COR-L47 (cell line): ENCODE measurements at places on chromosomes 3 and 15.

DNA sequence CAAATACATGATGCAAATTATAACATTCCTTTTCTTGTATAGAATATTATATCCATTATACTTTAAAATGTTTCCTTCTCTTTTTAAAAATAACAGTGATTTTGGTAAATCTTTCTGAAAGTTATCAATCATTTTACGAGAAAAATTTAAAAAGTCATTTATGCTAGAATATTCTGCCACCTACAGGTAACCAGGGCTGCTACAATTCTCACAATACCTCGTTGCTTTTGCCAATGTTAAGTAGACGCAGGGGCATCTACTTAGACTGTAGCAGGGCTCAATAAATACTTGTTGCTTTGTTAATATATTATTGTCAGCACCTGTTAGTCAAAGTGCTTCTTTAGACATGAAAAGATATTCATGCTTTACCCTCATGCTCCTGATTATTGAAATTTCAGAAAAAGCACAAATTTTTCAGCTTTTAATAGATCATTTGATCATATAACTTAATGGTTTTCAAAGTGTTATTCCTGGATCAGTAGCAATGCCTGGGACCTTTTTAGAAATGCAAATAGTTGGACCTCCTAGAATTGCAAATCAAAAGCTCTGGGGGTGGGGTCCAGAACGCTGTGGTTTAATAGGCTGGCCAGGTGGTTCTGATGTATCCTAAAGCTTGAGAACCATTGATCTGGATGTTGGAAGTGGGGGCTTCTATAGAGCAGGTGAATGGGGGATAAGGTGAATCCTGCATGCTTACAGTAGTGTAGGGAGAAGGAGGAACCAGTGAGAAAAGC is 223.6 kb upstream of the PDZRN3 start:
- no peak for DNase-seq

DNA sequence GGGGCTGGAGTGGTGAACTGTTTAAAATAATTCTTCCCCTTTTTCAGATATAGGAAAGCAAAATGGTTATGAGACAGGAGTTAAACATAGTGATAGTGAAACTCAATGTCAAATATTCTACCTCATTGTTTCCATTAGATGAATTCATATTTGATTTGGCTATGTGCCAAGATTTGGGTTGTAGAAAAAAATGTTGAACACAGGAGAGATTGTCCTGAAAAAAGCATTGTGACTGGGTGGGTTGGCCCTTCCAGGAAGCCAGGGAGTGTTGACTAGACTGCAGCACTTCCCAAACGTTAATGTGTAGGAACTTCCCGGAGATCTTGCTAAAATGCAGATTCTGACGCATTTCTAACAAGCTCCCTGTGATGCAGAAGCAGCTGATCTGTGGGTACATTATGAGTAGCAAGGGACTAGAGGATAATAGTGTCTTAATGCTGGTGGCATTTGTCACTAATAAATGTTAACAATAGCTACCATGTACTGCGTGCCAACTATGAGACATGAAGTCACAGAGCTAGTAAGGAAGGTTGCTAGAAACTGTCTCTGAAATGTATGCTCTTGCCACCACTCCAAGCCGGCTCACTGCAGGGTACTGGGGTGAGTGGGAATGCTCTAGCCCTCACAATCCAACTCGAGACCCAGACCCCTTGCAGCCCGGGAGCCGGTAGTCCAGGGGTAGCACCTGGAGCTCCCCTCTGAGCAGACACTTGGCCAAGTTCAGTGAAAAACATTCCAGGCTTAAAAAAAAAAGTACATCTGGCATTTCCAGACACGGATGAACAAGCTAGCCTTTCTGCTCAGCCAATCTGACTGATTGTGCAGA is 120.6 kb downstream of the CD47 start:
- DNase-seq: peak; percentile 56

GRCh38 chr3:187669675-187670504 is at the start of gene SST:
Gene SST, minus strand, starts transcription at chr3:187670394. Its CDS starts 103 bp downstream, at chr3:187670291.
- no peak for DNase-seq

DNA sequence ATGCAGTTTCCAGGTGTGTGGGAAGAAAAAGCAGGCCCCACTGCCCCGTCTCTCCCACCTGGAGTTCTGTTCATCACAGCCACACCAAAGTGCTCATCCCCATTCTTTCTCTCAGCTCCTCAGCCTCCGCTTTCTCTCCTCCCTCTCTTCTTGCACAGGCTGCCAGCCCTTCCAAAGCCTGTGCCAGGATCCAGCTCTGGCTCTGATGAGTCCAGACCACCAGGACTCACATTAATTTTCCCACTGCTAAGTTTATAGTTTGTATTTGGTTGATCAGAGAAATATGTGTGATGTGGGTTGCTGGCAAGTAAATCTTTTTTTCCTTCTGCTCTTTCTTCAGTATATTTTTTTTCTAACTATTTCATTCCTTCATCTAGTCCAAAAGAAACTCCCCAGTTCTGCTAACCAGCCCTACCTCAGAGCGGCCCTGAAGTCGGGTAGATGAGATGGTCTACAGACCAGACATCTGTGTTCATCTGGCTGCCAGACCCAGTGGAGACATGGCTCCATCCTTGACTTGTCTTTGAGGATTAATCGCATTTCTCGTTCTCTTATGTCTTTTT is 49.8 kb downstream of the BOC start:
- DNase-seq: no peak

DNA sequence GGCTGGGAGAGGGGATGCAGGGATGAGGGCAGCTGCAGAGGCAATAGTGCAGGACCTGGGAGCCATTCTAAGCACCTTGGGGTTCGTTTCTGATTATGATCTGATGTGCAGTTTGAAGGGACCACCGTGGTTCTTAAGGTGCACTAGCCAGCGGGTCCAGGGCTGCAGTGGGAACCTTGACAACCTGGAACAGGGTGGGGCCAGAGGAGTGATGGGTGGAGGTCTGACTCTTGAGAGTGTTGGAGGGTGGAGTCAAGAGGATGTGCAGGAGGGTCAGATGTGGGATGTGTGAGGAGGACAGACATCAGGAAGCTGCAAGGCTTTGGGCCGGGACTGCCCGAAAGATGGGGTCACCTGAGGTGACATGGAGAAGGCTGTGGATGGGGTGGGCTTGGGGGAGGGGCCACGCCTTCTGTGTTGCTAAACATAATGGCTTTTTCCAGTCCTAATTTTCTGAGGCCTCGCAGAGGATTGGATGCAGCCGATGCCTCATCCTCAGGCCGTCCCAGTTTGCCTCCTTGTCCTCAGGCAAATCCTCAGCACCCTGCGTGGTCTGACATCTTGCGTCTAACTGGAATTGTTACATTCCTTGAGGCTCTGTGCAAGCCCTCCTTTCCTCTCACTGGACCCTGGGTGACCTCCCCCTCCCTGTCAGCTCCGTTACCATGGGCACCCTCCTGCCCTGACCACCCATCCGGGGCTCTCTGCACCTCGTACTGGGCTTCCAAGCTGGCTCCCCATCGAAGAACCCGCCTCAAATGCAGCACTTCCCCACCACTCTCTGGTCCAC is 61.4 kb upstream of the TRPM1 start:
- no peak for DNase-seq

DNA sequence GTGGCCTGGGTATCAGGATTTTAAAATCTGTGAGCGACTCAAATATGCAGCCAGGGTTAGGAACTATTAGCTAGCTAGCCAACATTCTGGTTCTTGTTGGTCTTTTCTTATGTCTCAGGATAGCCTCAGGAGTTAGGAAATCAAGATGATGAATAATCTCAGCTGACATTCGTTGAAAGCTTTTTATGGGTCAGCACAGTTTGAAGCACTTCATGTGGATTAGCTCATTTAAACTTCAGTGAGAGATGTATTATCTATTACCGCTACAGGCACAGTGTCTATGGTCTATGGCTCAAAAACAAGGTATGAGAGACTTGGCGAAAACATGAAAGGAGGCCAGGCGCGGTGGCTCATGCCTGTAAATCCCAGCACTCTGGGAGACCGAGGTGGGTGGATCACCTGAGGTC is 187.5 kb upstream of the THRB start:
- no peak for DNase-seq

DNA sequence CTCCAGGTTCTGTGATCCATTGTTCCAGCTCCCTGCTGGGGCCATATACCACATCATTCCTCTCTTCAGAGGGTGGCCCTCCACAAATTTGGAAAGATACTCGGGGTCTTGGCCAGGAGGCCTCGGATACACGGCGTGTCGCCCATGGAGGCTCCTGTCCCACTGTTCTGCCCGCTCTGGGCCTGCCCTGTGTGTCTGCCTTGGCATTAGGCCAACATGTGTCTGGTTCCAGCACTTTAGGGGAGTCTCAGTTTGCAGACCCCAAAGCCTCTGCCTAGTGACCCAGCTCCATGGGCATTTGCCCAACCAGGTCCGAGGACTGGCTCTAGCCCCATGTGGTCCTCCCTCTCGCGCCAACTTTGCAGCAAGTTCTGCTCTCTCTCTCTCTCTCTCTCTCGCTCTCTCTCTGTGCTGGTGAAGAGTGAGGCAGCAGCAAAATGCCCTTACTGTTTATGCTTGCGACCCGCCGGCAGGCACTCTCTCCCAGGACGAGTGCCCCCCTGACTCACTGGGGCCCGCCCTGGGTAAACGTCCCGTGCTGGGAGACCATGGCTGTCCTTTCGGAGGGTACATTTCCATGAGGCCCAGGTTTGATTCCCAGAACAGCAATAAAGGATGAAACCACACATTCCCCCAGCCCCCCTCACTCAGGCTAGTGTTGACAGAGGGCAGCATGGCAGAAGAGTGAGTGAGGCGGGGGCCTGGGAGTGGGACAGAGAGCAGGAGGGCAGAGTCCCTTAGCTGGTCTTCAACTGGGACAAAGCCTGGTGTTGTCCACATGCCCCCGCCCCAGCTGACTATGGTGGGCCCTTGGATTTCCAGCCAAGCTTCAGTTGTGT is 77.9 kb downstream of the ISG20 start:
- no peak for DNase-seq
